Tibial nerve (tissue), 4 donors: ENCODE measurements at places on chromosomes 1 and 21. TPM values are rescaled to one million over a fixed set of nuclear protein-coding genes. Genes with fewer than 3 reads are reported as not detected.

GRCh38 chr1:173164686-173165085 lies 42.4 kb downstream of the TNFSF4 start:
- DNase-seq, result no peak

Gene RRP1B
- total RNA-seq, result 29.4 TPM

Gene CRABP2
- total RNA-seq, result 3.6 TPM

GRCh38 chr21:25961042-25961441 lies 209.5 kb downstream of the APP start:
- DNase-seq, result no peak

Gene IL12RB2
- 1.7 TPM for total RNA-seq

DNA sequence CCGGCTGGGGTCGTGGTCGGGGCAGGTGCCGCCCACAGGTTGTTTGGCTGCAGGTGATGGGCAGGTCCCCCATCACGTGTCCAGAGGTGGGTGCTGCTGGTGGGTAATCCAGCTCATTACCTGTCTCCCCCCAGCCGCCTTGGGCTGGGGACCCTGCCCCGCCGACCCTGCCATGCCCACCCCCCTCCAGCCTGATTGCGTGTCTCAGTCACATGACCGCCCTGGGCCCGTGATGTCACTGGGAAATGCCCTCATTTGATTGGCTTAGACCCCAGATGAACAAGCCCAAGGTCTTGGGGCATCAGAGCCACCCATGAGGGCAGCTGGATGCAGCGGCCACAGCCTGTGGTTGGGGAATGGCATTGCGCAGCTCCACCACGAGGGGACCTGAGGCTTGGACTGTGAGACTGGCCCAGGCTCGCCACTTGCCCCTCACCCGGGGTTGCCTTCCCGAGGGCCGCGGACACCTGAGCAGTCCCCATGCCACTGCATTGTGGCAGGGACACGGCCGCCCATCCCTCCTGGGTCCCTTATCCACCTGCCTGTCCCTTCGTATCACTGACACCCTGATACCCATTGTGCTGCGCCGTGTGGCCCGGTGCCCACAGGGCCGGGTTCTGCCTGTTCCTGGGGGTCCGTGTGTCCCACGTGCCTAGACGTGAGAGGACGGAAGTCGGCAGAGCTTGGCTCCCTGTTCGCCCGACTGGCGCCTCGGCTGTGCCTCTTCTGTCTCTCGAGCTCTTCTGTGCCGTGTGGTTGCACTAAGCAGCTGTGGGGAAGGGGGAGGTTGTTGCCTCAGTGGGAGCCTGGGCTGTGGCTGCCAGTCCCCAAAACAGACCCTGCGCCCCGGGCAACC lies 68.0 kb downstream of the FAAP20 start:
- DNase-seq, result no peak

Gene MROH9
- total RNA-seq, result not detected

Gene FMO5
- 2.6 TPM for total RNA-seq

Gene CRYAA
- not detected for total RNA-seq

Gene NUP133
- total RNA-seq, result 24.9 TPM

DNA sequence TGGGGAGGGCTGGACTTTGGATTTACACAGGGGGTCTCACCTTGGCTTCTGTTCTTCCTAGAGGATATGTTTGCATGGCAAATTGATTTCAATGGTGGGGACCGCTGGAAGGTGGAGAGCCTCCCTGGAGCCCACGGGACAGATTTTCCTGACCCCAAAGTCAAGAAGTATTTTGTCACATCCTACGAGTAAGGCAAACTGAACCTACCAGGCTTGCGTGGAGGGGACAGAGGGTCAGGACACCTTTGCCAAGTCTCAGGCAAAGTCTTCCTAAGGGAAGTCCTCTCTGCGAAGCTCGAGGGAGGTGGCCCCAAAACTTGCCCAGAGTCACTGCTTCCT lies 7.2 kb downstream of the FBXO6 start:
- no peak for DNase-seq

DNA sequence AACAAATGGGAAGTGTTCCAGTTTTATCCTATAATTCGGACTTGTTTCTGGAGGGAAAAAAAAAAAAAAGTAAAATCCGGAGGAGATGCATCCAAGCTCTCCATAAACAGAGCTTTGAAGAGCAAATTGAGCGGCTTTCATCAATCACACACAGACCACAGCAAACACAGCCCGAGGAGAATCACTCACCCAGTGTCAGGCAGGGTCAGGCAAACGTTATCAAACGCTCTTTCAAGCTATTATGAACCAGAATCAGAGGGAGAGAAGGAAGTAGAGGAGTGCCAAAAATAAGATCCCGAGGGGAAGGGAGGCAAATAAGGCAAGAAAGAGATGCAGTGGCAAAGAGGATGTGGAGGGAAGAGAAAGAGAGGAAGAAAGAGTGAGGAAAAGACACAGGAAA lies 188.3 kb upstream of the CAMK1G start:
- no peak for DNase-seq

GRCh38 chr1:44553771-44554170 lies 120.5 kb downstream of the TMEM53 start:
- DNase-seq, result no peak

DNA sequence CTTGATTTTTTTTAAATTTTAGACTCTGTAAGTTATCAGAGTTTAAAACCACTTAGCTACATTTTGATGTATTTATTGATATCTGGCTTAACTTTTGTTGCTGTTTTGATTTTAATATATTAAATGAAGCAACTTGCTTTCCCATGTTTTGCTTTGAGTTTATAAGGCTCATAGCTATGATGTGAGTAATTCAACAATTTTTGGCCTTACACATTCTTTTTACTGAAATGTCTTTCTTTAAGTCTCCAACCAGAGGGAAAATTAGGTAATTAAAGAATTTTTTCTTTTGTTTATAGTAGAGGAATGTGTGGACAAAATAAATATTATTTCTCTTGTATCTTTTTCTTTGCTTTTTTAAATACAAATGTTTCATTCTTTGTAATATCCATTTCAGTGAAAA lies 258.3 kb upstream of the ADAMTS5 start:
- no peak for DNase-seq

- no peak for DNase-seq
Observed at GRCh38 chr1:150551051-150551783, 2.0 kb downstream of the ADAMTSL4 start.

Gene NEGR1
- total RNA-seq, result 46.9 TPM

Gene BECN2
- total RNA-seq, result not detected

DNA sequence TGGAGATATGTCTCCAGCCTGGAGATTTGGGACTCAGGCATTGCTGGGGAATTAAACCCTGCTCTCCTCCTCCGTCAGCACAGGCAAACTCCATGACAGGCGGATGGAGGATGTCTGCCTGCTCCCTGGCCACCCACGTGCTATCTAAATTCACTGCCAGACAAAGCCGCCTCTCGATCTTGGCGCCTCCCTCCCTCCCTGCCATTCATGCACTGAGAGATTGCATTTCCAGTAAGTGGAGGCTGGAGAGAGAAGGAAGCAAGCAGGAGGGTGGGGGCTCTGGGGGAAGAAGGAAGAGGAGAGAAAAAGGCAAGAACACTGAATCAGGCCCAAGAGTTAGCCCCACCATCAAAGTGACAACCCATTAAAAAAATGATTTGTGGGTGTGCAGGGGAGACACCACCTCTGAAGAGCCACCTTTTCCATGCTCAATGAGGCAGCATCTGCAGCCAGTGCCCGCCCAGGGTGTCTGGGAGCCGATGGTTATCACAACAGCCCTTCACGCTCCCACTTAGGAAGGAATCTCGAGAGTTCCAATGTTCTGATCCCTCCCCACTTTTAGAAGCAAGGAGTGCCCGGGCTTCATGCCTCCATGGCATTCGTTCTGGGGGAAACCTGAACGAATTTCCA lies 183.0 kb downstream of the HIVEP3 start:
- no peak for DNase-seq

DNA sequence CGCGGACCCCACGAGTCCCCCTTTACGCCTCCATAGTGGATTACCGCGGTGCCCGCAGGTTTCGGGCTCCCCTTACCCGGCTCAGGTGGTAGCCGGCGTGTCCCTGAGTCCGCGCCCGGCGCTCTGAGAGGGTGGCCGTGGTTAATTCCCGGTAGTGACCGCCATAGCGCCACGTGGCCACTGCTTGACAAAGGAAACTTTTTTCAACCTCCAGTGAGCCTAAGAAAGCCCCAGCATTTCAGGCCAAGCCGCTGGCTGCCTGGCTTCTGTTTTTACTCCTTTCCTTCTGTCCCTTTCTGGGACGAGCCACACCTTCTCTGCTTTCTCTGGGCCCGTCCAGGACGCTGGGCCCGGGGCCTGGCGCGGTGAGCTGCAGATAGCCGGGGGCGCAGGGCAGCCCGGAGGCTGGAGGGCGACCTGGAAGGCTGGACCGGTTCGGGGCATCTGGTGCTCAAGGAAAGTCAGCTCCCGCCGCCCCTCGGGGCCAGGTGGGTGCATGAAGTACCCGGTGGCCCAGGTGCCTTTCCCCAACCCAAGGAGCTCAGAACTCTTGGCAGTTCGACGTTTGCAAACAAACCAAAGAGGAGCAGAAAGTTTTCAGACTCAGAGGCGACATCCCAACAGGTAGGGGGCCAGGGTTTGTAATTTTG lies 540 bp upstream of the C1orf198 start:
- no peak for DNase-seq

Gene GRIK3
- total RNA-seq, result 26.2 TPM

DNA sequence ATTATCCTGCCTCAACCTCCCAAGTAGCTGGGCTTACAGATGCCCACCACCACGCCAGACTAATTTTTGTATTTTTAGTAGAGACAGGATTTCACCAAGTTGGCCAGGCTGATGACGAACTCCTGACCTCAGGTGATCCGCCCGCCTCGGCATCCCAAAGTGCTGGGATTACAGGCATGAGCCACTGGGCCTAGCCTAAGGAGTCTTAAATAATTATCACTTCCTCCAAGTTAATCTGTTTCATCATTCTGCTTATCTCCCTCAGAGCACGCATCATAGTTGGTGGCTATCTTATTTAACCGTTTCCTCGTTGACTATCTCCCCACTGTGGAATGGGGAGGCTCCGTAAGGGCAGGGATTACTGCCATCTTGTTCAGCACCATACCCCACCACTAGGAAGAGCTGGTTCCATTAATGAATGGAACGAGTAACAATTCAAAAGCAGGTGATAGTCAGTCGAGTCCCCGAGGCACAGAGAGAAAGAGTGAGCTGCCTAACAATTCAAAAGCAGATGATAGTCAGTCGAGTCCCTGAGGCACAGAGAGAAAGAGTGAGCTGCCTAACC lies 52.7 kb downstream of the GLUL start:
- DNase-seq, result no peak

DNA sequence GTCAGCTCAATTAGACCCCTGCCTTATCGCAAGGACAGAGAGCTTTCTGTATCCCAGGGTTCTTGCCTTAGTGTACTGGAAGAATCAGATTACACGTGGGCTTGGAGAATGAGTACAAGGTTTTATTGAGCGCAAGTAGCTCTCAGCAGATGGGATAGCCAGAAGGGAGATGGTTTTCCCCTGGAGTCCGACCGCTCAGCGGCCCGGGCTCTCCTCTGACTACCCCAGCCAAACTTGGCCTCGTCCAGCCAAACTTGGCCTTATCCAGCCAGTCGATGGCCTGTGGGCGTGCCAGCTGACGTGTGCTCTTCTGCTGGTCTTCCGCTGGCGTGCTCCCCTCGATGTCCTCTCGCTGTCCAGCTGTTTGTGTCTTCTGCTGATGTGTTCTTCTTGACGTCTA lies 136.9 kb downstream of the SYT14 start:
- DNase-seq, result no peak

Gene USH2A
- not detected for total RNA-seq

Gene MFSD2A
- total RNA-seq, result 16.2 TPM

Gene SPATA1
- not detected for total RNA-seq

Gene CLCA4
- not detected for total RNA-seq

DNA sequence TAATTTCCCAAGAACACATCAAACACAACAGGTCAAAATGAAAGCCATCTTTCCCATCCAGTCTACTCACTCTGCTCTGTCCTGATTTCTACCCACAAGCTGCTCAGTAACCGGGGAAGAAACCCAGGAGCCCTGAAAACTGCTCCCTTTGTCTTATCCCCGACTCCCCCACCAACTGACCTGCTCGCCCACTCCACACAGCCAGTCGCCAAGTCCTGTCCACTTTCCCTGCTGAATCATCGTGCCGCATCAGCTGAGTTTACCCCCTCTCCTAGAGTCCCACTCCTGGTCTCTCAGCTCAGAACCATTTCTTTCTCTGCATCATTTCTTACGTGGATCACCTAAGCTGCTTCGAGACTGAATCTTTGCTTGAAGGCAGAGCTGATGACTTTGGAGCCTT lies 11.2 kb upstream of the RCAN1 start:
- no peak for DNase-seq

GRCh38 chr1:174161813-174162212 lies 2.5 kb downstream of the RABGAP1L start:
- no peak for DNase-seq
